ENCODE measurements at places on chromosomes 11 and 22.
A peak's percentile ranks its signal among the peaks of the same experiment; 100 is the strongest.

DNA sequence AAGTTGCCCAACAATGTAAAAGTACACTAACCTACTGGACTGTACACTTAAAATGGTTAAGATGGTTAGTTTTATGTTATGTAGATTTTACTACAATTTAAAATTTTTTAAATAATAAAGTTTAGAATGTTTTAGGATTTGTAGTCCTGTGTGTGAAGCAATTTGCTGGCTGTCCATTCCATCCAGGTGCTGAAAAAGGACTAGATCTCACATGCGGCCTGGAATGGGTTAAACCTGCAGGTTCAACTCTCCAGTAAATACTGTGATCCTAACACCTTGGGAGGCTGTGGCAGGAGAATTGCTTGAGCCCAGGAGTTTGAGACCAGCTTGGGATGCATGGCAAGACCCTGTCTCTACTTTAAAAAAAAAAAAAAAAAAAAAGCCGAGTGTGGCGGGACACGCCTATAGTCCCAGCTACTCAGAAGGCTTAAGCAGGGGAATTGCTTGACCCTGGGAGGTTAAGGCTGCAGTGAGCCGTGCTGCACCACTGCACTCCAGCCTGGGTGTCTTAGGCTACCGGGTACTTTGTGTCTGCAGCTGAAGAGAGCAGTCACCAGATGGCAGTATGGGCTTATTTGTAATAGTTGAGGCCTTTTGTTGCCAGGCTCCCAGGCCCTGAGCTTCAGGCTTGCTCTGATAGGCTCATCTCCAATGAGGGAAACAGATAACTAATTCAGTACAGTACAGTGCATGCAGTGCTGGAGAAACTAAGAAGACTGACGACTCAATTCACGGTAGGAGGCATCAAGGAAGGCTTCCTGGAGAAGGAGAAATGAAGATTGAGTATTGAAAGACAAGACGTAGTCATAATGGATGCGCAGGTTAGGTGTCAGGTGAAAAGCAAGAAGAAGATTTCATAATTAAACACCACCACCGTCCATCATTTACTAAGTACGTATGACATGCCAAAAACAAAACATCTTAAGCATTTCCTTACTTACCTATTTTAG lies 64.7 kb upstream of the ASPHD2 start:
- peak; percentile 21 for DNase-seq

DNA sequence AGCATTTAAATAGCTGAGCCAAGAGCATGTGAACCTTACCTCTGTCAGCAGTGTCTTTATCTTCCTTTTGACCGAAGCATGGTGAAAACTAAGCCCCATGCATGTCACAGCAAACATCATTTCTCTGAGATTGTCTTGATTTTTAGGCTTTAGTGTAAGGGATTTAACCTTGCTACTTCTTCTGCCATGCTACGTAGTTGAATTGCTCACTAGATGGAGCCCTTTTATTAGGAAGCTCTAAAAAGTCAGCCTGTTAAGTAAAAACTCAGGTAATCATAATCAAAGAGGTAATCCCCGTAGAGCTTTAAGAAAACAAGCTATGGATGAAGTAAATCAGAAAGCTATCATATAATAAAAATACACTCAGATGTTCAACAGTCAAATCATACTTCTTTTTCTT lies 149.5 kb downstream of the PGR start:
- no peak for DNase-seq

- no peak for DNase-seq
These were observed 8.4 kb upstream of the RANBP1 start for GRCh38 chr22:20107471-20107901.

- no peak for DNase-seq
These were observed 12.2 kb downstream of the PHLDA2 start for GRCh38 chr11:2916892-2917645.

- no peak for DNase-seq
These were observed 40.0 kb downstream of the APOL1 start for GRCh38 chr22:36292823-36293530.

DNA sequence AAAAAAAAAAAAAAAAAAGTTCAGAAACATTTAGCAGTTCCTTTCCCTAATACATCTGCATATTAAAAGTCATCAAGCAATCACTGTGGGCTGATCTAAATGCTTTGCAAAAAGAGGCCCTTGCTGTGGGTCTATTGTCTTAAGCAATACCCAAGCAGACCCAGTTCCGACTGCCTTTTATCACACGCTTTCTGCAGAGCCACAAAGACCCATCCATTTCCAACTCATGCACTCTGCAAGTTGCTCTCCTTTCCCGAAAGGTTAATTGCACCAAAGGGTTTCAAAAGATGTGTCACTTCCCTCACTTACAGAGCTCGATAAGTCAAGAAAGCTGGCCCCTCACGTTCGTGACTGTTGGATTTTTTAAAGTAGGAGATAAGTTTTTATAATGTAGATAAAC lies 138.9 kb downstream of the MPPED1 start:
- DNase-seq = no peak

- DNase-seq = no peak
These were observed 22.8 kb upstream of the BAIAP2L2 start for GRCh38 chr22:38133331-38133730.

- no peak for DNase-seq
These were observed 48.3 kb upstream of the BIRC3 start for GRCh38 chr11:102268985-102269470.

DNA sequence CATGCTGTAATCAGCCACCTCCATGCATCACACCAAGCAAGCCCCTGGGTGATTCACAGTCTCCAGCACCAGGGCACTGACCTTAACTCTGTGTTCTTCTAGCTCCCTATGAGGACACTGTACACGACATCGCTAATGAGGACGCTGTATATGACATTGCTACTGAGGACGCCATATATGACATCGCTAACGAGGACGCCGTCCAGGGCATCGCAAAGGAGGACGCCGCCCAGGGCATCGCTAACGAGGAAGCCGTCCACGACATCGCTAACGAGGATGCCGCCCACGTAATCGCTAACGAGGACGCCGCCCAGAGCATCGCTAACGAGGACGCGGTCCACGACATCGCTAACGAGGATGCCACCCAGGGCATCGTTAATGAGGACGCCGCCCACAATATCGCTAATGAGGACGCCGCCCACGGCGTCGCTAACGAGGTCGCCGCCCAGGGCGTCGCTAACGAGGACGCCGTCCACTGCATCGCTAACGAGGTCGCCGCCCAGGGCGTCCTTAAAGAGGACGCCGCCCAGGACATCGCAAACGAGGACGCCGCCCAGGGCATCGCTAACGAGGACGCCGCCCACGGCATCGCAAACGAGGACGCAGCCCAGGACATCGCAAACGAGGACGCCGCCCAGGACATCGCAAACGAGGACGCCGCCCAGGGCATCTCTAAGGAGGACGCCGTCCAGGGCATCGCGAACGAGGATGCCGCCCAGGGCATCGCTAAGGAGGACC lies 34.5 kb upstream of the DGCR6L start:
- DNase-seq = no peak

DNA sequence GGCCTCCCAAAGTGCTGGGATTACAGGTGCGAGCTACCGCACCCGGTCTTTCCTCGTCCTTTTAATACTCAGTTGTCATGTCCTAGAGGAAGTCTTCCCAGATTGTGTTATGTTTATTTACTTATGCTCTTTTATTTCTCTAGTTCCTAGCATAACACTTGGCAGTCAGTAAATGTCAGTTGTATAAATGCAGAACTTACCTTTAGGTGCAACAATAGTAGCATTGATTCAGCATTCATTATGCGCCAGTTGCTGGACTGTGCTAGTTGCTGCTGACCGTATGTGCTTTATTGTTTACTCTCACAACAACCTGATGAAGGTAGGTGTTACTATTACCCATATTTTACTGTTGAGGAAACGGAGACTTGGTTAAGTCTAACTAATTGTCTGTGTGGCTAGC lies 20.8 kb downstream of the QSER1 start:
- no peak for DNase-seq

GRCh38 chr22:46577368-46578249 lies 40.2 kb upstream of the CELSR1 start:
- no peak for DNase-seq

GRCh38 chr11:970319-970871 lies 44.7 kb downstream of the AP2A2 start:
- no peak for DNase-seq

GRCh38 chr11:112805658-112806057 lies 155.6 kb upstream of the NCAM1 start:
- no peak for DNase-seq

GRCh38 chr22:26853495-26853894 lies 196.1 kb downstream of the MIAT start:
- DNase-seq = no peak

- DNase-seq = no peak
These were observed 605 bp upstream of the FDX1 start for GRCh38 chr11:110428956-110429730.

GRCh38 chr11:20024172-20024935 lies 135.9 kb downstream of the DBX1 start:
- DNase-seq = no peak

DNA sequence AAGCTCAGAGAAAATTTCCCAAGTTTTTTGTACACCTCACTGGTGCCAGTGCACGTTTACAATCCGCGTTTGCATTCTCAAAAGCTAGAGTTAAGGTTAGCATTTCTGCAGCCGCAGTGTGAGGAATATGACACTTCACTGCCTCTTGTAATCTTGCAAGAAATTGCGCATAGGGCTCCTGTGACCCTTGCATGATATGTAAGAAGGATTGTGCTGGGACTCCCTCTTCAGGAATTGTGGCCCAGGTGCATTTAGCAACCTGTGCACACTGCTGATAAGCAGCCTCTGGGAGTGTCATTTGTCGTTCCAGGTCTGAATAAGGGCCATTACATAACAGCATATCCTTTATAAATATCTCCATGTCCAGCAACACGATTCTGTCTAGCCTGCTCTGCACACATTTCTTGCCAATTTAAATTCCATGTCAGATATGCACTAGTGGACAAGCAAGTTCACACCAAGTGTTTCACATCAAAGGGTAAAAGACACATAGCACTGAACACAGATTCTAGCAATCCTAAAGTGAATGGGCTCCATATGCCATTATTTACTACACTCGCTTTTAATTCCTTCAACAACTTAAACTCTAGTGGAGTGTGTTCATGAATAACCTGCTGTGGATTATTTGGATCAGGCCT lies 69.2 kb upstream of the INCENP start:
- peak; percentile 10 for DNase-seq

- DNase-seq = peak; percentile 46
These were observed 27.7 kb downstream of the DNAJC24 start for GRCh38 chr11:31397239-31397834.

GRCh38 chr11:75792127-75792731 lies 22.8 kb upstream of the UVRAG start:
- no peak for DNase-seq

Data from NCI-H446 treated with DMSO at 0.1 percent for 48 hours (cell line).